ENCODE measurements at places on chromosomes 2 and 18.

DNA sequence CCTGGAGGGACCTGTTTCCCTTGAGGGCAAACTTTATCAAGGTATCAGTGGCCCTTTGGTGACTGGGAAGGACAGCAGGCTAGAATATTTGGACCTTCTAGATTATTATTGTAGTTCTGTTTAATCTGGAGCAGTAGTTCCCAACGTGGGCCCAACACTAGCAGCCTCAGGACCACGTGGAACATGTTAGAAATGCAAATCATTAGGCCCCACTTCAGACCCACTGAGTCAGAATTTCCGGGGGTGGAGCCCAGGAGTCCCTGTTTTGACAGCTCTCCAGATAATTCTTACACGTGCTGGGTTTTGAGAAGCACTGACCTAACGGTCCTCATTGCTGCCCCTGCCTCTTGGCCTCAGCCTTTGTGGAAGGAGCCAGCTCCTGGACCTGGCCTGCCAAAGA lies 25.5 kb upstream of the DYNC2LI1 start:
- DNase-seq, result no peak

DNA sequence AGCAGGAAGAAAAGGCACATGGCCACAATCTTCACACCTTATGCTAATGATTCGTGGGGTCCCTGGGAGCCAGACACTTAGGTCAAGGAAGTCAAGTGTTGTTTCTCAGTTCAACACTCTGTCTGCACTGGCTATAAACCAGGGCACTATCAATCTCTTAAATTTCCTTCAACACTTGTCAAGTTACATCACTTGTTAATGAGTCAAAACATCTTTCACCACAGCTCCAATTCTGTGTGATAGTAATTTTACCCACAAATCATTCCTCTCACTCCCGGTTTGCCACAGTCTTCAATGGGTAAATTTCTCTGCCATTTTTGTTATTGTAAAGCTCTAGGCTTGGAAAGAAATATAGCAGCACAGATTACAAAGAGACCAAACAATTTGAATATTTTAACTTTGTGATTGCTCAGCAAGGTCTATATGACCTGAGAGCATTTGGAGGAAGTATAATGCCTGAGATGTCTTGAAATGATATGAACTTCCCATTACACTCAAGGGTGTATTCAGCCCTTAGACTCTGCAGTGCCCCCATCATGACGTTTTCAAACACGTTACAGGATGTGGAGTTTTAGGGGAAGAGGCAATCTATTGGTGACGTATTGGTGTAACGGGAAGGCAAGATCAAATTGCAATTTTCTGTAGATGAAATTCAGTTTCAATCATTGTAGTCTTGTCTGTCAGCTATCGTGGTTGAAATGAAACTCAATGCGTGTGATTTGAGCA lies 78.7 kb downstream of the ICOS start:
- DNase-seq, result no peak

DNA sequence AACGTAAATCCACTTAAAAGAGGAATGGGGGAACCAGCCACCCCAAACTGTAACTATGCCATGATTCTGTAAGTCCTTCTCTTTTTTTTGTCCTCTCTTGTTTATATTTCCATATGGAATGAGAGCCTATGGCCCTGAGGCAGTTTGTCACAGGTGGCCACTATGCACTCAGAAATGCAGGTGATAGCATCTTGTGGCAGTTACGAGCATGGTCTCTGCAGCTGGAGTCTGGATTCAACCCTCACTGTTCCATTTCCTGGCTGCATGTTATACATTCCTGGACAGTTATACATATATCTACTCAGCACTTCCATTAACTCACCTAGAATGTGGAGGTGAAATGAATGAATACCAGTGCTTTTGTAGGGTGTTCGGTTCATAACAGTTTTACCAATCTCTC lies 291.5 kb upstream of the FANCL start:
- no peak for DNase-seq

DNA sequence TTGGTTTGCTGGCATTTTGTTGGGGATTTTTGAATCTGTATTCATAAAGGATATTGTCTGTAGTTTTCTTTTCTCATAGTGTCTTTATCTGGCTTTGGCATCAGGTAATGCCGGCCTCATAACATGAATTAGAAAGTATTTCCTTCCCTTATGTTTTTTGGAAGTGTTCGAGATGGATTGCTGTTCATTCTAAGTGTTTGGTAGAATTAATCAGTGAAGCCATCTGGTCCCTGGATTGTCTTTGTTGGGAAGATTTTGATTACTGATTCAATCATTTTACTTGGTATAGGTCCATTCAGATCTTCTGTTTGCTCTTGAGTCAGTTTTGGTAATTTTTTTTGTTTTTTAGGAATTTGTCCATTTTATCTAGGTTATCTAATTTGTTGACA lies 22.3 kb downstream of the KIAA1328 start:
- DNase-seq, result no peak

- no peak for DNase-seq
Measured at GRCh38 chr2:46245869-46246268, 51.3 kb upstream of the EPAS1 start.

GRCh38 chr2:65353046-65353445 lies 79.4 kb downstream of the SPRED2 start:
- no peak for DNase-seq

- no peak for DNase-seq
Measured at GRCh38 chr18:50805732-50806131, 14.1 kb downstream of the MRO start.

DNA sequence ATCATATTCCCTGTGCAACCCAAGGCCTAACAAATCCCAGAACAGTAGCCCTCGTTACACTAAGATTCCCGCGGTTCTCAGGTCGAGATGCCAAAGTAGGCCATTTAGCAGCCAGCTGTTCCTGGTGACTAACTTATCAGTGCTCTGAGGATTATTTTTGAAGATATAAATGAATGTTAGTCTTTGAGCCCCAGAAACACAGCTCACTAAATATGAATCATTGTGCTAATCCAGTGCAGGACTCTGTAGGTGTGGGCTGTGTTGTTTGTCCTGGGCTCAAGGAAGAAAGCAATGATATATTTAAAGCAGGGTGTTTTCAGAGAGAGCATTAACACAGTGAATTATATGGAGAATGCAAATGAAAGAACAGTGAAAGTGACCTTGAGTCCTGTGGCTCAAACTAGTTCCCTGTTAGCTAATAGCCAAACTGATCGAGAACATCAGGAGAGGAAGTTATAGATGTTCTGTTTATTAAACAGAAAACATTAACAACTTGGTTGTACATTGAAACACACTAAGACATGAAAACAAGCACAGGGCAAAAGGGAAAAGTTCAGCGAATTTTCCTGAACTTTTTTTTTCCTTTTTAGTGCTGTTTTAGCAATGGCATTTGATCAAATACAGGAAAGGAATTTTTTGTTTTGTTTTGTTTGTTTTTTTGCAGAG lies 228.3 kb downstream of the RNF152 start:
- no peak for DNase-seq

GRCh38 chr2:157784823-157785175 lies 91.3 kb downstream of the ACVR1 start:
- no peak for DNase-seq
